Renal cortical epithelial cell (primary cell): ENCODE measurements at places on chromosomes 6 and 20. TPM values are rescaled to one million over a fixed set of nuclear protein-coding genes. Genes with fewer than 3 reads are reported as not detected.

DUSP15 gene
- 0.15 TPM in 1 of 2 replicates, not detected in the other for total RNA-seq

BTNL2 gene
- total RNA-seq = not detected in 2 replicates

APOM gene
- 0.69 and 0.80 TPM in 2 replicates for total RNA-seq

PPP1R3G gene
- total RNA-seq = 4.7 and 6.3 TPM in 2 replicates

TNXB gene
- 0.75 TPM in 1 of 2 replicates, not detected in the other for total RNA-seq

- no peak for DNase-seq
These were observed 66.9 kb downstream of the IGF2R start for GRCh38 chr6:160035693-160036330.

GRCh38 chr6:26022132-26022472 is 59.5 kb downstream of the TRIM38 start:
- DNase-seq = peak; percentile 78

DNA sequence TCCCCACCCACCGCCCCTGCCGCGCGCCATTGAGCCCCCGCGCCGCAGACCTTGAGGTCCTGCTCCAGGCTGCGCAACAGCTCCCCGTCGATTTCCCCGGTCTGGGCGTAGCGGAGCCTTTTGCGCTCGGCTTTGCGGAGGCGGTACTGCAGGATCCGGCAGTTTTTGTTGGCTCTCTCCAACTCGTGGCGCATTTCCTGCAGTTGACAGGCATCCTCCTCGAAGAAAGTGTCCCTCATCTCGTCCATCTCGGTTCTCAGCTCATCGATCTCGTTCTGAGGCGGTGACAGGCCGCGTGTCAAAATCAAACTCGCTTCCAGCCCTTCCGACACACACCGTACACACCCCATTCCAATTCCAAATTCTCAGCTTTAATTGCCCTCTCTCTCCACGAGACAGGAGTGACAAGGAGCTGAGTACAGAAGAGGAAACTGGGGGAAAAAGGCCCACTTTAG is 4.3 kb downstream of the MTCL3 start:
- DNase-seq = peak; percentile 39

DNA sequence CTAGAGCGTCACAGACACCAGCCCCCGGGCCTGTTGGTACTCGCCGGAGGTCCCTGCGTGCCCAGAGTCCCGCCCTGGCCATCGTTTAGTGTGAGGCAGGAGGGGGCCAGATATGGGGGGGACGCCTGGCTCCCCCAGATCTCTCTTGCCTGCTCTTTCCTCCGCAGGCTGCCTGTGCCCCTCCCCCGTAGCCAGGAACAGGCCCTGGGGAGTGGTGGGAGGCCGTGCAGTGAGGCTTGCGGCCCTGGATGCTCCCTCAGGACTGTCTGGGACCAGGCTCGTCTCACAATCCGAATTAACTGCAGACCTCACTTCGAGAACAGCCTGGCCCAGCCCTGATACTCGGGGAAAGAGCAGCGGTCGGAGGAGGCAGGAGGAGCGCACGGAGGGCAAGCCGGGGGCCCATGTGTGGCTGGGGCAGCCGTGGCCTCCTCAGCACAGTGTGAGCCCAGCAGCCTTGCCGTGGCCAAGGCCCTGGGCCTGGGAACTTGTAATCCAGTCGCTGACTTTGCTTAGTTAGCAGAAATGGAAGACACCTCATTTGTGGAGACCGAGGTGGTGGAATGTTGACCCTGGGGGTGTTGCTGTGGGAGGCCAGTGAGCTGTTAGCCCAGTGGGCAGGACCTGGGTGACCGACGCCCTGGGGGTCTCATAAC is 28.7 kb downstream of the FRMD1 start:
- peak; percentile 3 for DNase-seq

DNA sequence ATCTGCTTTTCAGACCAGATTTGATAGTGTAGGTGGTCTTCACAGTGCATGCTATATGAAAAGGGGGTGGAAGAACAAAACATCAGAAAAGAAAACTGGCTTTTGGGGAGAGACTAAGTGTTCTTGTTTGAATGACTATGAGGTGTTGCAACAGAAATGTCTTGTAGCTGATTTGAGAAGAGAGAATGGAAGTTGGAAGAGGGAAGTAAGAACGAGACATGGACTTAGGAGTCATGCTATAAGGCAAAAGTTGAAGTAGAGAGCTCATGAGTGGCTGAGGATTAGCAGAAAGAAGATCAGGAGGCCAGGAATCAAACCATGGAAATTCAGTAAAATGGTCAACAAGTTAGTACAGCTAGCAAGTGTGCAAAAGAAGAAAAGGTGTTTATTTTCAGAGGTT is 32.1 kb downstream of the FNDC1 start:
- DNase-seq = no peak

GRCh38 chr6:17483391-17484016 is 90.1 kb downstream of the CAP2 start:
- no peak for DNase-seq

DNA sequence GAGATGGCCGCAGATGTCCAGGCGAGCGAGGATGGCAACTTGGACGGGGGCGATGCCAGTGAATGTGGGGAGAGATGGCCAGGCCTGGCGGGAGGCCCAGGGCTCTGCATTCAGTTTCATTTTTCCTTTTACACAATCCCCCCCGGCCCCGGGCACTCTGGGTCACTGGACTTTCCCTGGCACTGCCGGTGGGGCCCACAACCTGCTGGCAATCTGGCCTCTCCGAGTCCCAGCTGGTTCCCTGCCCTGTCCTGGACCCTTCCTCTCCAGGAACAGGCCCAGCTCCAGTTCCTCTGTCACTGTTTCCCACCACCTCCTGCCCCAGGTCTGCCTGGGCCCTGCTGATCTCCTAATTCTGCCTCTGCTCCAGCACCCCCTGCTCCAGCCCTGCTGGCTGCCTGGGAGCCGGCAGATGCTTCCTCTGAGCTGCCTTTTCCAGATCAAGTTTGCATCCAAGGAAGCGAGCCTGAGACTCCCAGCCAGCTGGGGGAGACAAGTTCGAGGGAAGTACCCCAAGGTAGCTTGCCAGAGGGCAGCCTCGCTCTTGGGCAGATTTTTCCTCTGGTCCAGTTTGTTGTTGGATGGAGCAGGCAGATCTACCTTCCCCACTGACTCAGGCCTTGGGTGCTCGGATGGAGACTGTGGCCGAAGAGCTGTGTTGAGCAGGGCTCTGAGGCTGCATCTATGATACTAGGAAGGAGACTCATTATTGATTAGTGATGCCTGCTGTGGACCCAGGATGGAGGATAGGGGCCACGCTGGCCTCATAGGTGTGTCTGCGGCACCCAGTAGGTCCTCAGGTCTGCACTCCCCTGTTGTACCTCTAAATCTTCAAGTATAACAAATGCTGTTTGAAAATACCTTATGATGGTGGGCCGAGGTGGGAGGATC is 83.2 kb downstream of the CEBPB start:
- no peak for DNase-seq

GRCh38 chr6:906920-907319 is 214.0 kb upstream of the EXOC2 start:
- DNase-seq = no peak

DNA sequence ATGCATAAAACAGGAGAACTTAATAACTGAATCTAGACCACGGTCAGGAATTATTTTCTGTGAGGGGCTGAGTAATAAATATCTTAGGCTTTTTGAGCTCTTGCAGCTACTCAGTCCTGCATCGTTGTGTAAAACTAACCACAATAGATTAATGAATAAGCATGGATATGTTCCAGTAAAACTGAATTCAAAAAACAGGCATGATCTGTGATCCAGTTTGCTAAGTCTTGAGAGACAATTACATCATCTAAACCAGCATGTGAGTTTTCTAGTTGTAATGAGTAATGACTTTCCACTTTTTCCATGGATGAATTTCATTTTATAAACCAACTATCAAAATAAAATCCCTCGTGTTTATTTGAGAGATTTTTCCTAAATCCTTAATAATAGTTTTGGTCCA is 336.8 kb downstream of the RFPL4B start:
- peak; percentile 87 for DNase-seq

DNA sequence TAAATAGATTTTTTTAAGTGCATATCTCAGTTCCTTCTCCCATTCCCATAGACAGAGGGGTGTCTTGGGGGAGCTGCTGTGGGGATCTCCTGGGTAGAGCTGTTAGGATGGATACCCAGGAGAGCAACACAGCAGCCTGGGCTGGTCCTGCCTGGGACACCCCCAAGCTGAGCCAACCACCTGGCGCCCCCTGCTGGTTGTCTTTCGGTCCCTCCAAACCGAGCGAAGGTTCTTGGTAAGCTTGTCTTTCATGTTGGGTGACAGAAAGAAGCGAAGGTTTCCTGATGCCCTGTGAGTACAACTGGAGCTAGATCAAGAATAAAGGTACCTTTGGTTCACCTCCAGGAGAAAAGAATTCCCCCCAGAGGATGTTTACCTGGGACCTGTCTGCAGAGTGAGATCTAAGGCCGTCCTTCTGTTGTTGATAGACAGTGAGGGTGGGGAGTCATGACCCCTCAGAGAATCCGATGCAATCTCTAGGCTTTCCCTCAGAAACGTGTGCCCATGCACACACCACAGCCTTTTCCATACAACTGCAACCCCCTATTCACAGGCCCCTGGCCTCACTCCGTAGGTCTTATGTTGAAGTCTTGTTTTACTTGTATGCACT is 50.8 kb downstream of the SNX9 start:
- DNase-seq = peak; percentile 54

- DNase-seq = no peak
These were observed 27.8 kb downstream of the RGS17 start for GRCh38 chr6:153103319-153103655.

DNA sequence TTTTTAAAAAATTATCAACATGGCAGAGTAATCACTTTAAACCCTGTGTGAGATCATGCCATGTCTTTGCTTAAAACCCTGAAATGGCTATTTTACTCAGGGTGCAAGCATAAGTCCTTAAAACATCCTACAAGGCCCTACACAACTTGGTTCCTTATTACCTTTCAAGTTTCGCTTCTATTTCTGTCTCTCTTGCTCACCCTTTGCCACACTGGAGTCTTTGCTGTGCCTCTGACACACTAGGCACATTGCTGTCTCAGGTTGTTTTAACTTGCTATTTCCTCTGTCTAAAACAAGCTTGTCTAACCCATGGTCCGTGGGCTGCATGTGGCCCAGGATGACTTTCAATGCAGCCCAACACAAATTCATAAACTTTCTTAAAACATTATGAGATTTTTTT is 55.6 kb downstream of the KIAA0408 start:
- DNase-seq = no peak

GRCh38 chr6:35080821-35081425 is 60.2 kb downstream of the TCP11 start:
- no peak for DNase-seq

DNA sequence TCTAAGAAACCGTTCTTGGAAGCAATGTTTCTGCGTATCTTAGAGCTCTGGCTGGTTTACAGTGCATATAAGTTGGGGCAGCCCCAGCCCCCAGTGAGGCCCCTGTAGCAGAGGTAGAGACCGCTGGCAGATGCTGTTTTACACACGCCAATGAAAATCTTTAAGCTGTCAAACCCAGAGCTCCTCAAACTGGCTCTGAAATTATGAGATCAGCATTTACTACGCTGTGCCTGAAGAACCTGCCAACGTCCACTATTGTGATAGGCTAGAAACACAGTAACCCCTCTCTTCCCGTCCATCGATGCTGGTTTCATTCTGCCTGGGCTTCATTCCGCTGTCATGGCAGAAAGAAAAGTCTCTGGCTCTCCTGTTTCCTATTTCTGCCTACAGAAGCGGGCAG is 160.6 kb downstream of the SMOC2 start:
- no peak for DNase-seq

DNA sequence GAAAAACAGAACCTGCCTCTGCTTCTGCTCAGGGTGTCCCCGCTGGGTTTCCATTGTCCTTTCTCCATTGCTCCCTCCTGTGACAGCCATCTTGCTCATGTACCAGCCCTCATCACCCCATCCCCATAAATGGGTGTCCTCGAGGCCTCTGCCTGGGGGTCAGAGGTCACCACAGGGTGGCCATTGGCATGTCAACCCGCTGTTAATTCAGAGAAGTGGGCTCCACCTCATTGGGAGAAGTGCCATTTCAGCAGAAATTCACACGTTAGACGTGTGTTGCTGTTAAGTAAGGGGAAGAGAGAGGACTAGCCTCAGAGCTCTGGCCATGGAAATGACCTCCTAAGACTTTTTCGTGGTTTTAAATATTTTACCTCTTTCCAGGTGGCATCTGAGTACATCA is 71.9 kb downstream of the PTPN1 start:
- DNase-seq = no peak

DNA sequence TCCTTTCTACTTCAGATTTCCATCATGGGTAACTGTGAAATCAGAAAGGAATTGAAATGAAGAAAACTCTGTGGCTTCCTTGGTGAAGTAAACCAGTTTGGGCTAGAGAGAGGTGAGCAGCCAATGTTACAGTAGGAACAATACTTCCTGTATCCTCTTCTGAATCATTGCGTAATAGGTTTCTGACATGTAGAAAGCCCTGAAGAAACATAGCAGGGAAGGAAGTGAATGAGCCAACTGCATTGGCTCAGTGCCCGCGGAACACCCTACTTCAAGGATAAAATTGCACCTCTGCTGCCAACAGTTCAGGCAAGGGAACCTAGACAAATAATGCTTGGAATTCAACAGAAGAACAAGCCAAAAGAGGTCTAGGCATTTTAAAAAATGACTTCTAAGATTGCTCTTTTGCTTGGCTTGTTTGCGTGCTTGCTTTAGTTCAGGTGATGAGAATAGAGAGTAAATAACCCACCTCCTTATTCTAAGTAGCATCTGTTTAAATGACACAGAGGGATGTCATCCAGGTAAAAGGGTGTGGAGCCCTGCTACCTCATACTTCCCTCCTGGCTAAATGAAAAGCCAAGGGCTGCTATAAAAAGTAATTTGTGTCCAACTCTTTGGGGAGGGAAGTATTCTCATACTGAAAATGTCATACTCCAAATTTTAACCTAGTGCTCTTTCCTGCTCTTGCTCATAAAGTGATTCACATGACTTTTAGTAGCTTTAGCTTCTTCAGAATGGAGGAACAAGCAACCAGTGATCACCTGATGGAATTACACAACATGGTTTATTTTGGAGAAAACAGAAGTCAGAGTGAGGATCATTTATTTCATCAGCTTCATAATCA is 30.0 kb upstream of the AKIRIN2 start:
- peak; percentile 99 for DNase-seq

DNA sequence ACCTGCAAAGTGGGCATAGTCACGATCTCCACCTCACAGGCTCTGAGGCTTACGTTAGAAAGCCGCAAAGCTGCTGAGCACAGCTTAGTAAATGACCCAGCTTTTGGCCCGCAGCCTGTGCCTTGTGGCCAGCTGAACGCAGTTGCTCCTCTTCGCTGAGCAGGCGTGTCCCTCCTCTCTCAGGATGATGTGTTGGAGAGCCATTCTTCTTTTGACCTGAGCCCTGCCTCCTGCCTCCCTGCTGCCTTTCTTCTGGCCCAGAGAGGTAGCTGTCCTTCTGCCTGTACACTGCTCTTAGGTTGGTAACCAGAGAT is 47.6 kb upstream of the MYL9 start:
- DNase-seq = peak; percentile 81

DNA sequence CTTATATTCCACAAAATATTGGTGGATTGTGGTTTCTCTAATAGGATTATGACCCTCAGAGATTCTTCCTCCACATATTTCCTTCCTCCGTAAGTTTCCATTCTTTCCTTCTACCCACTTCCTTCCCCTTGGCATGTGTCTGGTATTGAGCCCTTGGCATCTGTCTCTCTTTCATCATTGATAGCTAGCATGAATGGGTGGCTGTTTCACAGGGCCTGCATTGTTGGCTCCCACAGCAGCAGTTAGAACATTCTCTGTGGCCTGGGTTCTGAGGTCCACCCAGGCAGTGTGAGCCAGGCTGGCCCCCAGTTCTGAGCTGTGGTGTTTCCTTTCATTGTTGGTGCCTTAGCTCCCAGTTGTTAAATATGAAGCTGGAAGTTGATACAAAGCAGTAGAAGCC is 125.3 kb downstream of the ANKS1A start:
- no peak for DNase-seq

GRCh38 chr20:3350422-3350821 is 57.0 kb downstream of the DNAAF9 start:
- no peak for DNase-seq
